ENCODE measurements at places on chromosomes 2 and 18.

DNA sequence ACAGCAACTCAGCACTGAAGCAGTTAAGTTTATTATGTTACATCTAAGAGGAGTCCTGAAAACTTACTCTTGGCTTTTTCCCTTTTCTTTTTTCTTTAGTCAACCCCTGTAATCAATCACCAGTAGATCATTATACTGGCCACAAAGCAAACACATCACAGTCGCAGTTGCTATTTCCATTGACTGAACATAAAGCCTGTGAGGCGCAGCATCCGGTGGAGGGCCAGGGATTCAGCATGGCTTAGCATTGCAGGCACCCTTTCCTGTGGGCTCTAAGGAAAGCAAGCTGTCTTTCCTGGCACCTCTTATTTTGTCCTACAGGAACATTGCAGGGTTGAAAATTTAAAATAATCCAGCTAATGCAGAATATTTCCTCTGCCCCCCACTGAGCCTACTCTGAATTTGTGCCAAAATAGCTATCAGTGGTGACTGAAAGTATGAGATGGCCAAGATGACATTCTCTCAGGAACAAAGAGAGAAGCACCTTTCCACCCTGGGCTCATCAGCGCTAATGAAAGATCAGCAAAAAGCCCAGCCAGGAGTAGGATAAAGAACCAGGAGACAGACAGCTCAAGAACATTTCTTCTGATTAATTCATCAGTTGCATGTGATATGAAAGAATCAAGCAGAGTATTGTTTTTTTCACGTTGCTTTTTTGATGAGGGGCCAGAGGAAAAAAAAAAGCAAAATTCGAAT lies 85.3 kb upstream of the SULT1C3 start:
- H3K27me3 ChIP-seq = no peaks in the 10 kb centered on the region
- no peak overlapping the region for H3K4me3 ChIP-seq
- no peaks in the 10 kb centered on the region for H3K4me1 ChIP-seq
- no peak overlapping the region for H3K27ac ChIP-seq

DNA sequence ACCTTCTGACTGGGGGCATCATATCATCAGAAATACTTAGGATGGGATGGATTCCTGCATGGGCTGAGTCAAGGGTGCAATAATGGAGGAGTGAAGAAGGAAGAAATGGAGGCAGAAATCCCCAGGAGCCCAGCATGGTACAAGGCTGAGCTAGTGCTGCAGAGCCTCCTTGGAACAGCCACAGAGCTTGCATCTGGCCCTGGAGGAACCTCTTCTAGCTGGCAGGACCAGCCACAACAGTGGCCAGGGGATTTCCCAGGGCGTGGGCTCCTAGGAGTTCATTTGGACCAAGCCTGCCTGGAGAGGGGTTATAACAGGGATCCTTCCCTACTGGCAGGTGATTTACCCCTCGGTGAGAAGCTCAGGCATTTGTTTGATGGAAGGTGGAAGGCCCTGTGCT lies 4.7 kb upstream of the IL37 start:
- DNase-seq = no peak
- H3K36me3 ChIP-seq = no peaks in the 10 kb centered on the region
- peaks cover 11% of the 10 kb centered on the region for H3K4me1 ChIP-seq
- no peak overlapping the region for H3K4me3 ChIP-seq
- no peaks in the 10 kb centered on the region for H3K27me3 ChIP-seq

GRCh38 chr2:150781142-150781541 lies 293.7 kb upstream of the RND3 start:
- H3K36me3 ChIP-seq = no peaks in the 10 kb centered on the region
- no peak for DNase-seq
- peaks cover 11% of the 10 kb centered on the region for H3K4me1 ChIP-seq
- H3K27me3 ChIP-seq = no peaks in the 10 kb centered on the region

DNA sequence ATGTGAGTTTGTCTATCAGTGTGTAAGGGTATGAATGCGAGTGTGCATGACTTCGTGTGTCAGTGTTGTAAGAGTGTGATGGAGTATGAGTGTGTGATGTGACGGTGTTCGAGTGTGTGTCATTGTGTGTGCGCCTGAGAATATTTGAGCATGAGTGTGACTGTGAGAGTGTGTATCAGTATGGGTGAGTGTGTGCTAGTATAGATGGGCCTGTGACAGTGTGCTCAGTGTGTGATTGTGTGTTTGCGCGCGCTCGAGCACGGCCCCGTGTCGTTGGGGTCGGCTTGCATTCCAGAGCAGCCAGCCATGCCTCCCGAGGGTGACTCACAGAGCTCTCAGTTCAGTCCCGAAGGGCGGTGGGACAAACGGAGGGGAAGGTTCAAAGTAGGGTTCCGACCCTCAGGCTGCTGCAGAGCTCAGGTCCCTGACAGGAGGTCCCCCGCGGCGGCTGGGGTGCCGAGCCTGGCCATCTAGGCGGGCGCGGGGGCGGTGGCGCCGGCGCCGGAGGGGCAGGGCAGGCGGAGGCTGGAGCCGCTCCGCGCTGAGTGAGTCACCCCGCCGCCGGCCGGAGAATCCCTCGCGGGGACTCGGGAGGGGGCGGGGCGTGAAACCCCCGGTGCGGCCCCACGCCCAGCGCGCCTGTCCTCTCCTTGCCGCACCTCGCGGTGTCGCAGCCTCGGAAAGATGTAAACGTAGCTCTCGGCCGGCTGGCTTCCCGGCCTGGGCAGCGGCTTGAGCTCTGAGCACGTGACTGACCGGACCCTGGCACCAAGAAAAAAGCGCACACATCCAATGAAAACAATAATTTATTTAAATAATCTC lies 3.8 kb downstream of the DLX2 start:
- H3K4me3 ChIP-seq = no peak overlapping the region
- peak; percentile 79 for DNase-seq
- peaks cover 100% of the 10 kb centered on the region for H3K27me3 ChIP-seq
- no peaks in the 10 kb centered on the region for H3K36me3 ChIP-seq
- H3K4me1 ChIP-seq = peaks cover 67% of the 10 kb centered on the region

DNA sequence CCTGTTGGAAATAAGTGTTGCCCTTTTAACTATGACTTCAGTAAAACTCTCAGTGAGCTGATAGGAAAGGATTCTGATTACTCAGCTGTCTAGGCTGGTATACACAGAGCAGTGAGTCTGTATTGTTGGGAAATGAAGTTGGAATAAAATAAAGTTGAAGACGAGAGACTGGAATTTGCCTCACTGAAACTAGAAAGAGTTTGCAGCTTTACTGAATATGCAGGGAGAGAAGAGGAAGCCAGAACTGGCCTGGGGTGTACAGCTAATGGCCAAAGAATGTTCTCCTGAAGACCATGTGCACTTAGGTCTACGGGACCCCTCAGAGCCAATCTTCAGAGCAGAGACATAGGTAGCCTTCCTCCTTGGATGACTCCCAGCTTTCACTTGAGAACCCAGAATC lies 26.5 kb downstream of the EIF4E2 start:
- no peak overlapping the region for H3K4me3 ChIP-seq
- H3K4me1 ChIP-seq = no peaks in the 10 kb centered on the region
- DNase-seq = no peak
- peaks cover 95% of the 10 kb centered on the region for H3K36me3 ChIP-seq
- no peaks in the 10 kb centered on the region for H3K27me3 ChIP-seq

- H3K27ac ChIP-seq = no peak overlapping the region
- H3K4me3 ChIP-seq = no peak overlapping the region
- no peaks in the 10 kb centered on the region for H3K27me3 ChIP-seq
- no peaks in the 10 kb centered on the region for H3K4me1 ChIP-seq
Measured at GRCh38 chr2:155825876-155826275, 506.6 kb downstream of the NR4A2 start.

- no peak for DNase-seq
- H3K4me1 ChIP-seq = peaks cover 34% of the 10 kb centered on the region
- no peaks in the 10 kb centered on the region for H3K36me3 ChIP-seq
- H3K27ac ChIP-seq = no peak overlapping the region
- H3K4me3 ChIP-seq = no peak overlapping the region
- no peaks in the 10 kb centered on the region for H3K27me3 ChIP-seq
Measured at GRCh38 chr2:46876741-46877384, 38.7 kb downstream of the MCFD2 start.

- no peaks in the 10 kb centered on the region for H3K36me3 ChIP-seq
- no peaks in the 10 kb centered on the region for H3K4me1 ChIP-seq
- no peaks in the 10 kb centered on the region for H3K27me3 ChIP-seq
Measured at GRCh38 chr18:74241970-74242369, 49.8 kb downstream of the CYB5A start.

GRCh38 chr2:108383146-108383830 lies 5.5 kb downstream of the SULT1C4 start:
- no peaks in the 10 kb centered on the region for H3K36me3 ChIP-seq
- no peaks in the 10 kb centered on the region for H3K27me3 ChIP-seq
- no peaks in the 10 kb centered on the region for H3K4me1 ChIP-seq

GRCh38 chr2:209191139-209191538 lies 232.7 kb upstream of the MAP2 start:
- DNase-seq = no peak
- H3K4me3 ChIP-seq = no peak overlapping the region
- H3K36me3 ChIP-seq = no peaks in the 10 kb centered on the region
- H3K4me1 ChIP-seq = no peaks in the 10 kb centered on the region

DNA sequence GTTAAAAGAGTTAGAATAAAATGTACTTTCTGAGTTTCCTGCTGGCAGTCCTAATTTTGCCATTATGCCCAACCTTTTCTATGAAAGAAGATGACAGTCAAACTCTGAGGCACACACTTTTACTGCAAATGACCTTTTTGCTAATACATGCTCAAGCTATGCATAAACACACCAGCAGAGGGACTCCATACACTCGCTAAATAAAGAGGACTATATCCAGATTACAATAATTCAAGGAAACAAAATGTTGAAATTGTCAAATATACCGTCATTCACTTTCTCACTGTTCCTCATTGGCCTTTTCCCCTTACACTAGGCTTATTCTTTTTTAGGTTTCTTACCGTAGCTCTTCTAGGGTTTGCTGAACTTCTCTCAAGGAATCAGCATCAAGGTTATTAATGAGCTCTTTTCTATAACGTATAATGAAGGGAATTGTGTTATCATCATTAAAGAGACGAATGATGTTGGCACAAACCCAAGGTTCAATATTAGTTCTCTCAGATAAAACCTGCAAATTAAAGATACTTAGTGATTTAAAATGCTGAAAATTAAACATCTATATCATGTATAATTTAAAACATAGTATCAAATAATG lies 25.7 kb downstream of the SRBD1 start:
- no peaks in the 10 kb centered on the region for H3K27me3 ChIP-seq
- peaks cover 3% of the 10 kb centered on the region for H3K4me1 ChIP-seq

DNA sequence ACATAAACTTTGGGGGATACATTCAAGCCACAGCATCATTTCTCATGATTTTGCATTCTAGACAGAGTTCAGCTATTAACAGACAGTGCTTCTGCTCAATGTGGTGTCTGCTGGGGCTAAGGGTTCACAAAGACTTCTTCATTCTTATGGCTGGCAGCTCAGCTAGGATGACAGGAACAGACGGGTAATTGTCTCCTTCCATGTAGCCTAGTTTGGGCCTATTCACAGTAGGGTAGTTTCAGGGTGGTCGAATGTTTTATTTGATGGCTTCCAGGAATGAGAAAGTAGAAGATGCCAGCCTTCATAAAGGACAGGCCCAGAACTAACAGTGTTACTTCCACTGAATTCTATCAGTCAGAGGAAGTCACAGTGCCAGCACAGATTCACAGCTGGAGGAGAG lies 26.0 kb upstream of the BCL2L11 start:
- H3K27ac ChIP-seq = no peak overlapping the region
- H3K36me3 ChIP-seq = no peaks in the 10 kb centered on the region
- H3K27me3 ChIP-seq = no peaks in the 10 kb centered on the region
- H3K4me1 ChIP-seq = no peaks in the 10 kb centered on the region
- no peak for DNase-seq
- H3K4me3 ChIP-seq = no peak overlapping the region

Data from spleen (tissue), 13 donors.